GF-D8 (cell line): ENCODE measurements at places on chromosomes 7 and 10.
A peak's percentile ranks its signal among the peaks of the same experiment; 100 is the strongest.

GRCh38 chr10:86291616-86292340 lies 74.8 kb downstream of the GRID1 start:
- DNase-seq, result no peak

- no peak for DNase-seq
These were observed 190.7 kb upstream of the TAC1 start for GRCh38 chr7:97541188-97541587.

- no peak for DNase-seq
These were observed 26.8 kb upstream of the TRUB1 start for GRCh38 chr10:114911052-114911711.

- DNase-seq, result peak; percentile 97
These were observed 31.7 kb downstream of the POLR1F start for GRCh38 chr7:19677180-19677579.

GRCh38 chr10:101710059-101710695 lies 15.2 kb upstream of the FBXW4 start:
- DNase-seq, result no peak

GRCh38 chr7:155773531-155773930 lies 38.7 kb downstream of the SHH start:
- DNase-seq, result no peak

GRCh38 chr7:41940760-41941343 lies 238.0 kb upstream of the INHBA start:
- DNase-seq, result no peak

DNA sequence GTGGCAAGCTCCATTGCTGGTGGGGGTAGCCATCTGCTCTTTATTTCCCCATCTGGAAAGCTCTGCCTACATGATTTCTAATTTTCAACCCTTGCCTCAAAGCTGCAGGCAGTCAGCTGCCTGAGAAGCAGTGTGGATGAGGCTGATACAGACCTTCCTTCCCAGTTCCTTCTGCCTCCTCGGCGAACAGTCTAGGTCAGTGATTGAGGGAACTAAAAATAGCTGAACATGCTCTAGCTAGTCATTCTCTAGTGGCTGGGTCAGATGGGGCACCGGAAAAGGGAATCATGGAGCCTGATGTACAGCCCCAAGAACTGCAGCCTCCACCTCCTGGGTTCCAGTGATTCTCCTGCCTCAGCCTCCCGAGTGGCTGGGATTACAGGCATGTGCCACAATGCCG lies 48.7 kb downstream of the NAMPT start:
- no peak for DNase-seq

GRCh38 chr10:114682532-114682931 lies 24.5 kb upstream of the ABLIM1 start:
- no peak for DNase-seq

DNA sequence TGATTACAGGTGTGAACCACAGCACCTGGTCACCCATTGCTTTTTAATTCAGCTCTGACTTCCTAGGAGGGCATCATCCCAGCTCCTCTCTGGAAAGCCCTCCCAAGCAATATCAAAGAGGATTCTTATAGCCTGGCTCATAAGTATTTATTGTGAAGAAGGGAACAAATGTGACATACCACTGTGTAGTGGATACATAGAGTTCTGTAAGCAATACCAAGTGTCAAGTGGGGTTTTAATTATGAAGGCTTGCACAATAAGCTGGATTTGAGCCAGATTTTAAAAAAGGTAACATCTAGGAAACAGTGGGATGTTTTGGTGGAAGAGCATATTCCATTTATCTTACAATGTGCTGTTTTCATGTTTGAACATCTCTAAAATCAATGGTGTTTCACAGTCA lies 19.0 kb upstream of the PRTFDC1 start:
- no peak for DNase-seq
